ENCODE measurements at places on chromosomes 12 and 14.

- DNase-seq = no peak
These were observed 584.2 kb downstream of the DIO2 start for GRCh38 chr14:79627058-79627457.

DNA sequence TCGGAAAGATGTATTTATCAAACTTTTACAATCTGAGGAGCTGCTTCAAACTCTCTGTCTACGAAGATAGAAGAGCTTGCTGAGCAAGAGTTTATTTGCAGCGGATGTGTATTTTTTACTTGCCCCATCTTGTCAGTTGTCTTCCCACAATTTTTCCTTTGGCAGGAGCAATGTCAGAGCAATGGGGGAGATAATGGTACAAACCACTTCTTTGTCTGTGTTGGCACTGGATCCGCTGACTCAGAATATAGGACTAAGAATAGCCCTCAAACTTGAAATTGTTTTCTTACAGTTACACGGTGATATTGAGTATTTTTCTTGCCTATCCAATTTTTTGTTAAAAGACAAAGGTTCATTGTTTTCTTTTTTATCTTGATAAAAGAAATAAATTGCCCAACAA lies 27.6 kb downstream of the HELB start:
- DNase-seq = no peak

- DNase-seq = no peak
These were observed 78.2 kb downstream of the PHLDA1 start for GRCh38 chr12:75953312-75953906.

DNA sequence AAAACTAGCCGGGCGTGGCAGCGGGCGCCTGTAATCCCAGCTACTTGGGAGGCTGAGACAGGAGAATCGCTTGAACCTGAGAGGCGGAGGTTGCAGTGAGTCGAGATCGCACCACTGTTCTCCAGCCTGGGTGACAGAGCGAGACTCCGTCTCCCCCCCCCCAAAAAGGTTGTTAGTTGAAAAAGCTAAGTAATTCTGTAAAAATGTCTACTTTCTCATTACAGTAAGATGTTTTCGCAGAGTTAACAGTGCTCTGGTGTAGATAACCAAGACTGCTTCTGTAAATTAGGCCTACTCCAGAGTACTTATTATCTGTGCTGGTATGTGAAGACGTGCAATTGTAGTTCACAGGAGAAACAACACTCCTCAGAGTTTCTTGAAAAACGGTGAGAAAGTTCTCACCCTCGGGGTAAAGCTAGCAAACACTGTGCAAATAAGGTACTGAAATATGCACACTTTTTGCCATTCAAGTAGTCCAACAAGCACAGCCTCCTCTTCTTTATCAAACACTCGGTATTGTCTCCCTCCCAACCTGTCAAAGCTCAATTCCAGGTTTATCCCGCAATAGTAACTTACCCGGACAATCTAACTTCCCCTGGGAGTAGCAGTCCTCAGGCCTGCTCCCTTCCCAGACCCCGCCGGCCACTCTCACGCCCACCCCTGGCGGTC lies 974 bp downstream of the BTBD7 start:
- DNase-seq = no peak

DNA sequence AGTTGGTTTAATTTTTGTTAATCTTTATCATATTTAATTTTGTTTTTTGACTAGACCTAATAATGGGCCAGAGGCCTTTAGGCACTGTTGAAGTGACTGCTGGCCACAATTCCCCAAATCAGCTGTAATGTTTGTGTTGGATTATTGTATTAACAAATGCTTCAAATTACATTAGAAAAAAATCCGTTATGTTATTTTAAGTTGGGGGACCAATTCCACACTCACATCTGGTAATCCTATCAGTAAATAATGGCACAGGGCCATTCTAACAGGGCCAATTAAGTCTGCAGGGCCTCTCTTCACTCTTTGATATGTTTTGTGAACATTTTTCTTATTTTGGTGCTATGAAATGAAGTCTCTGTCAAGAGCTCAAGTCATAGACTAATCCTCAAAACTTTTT lies 39.6 kb downstream of the CHST11 start:
- DNase-seq = no peak

DNA sequence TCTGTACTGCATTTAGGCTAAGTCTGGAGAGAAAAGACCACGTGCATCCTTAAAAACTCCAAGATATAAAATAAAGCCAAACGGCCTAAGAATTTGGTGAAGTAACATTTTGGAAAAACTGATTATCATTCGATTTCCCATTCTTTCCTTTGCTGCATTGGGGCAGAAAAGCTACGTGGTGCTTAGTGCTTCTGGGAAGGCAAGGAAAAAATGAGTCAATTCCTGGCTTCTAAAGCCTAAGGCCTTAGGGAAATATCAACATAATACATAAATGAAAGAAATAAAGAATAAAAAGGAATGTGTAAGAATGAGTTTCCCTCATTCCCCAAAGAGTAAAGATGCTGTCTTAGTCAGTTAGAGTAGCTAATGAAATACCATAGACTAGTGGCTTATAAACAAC lies 520.5 kb downstream of the GLT1D1 start:
- no peak for DNase-seq

DNA sequence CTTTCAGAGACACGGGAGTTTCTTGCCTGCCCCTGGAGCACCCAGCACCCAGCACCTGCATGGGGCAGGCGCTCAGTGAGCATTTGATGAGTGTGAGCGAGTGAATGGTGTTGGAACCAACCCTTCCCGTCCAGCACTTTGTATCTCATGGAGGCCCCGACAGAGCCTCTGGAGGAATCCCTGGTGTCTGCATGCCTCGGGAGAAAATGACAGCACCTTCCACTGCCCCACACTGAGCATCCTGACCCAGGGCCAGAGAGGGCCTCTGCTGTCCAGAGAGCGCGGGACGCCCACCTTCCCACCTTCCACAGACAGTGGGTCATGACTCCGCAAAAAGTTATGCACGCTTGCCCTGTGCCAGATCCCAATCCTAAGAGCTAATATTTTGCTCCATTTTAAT lies 103.0 kb upstream of the BCL11B start:
- DNase-seq = no peak

GRCh38 chr12:32475724-32476123 lies 76.4 kb downstream of the FGD4 start:
- no peak for DNase-seq

GRCh38 chr12:13587721-13588390 lies 391.3 kb downstream of the EMP1 start:
- DNase-seq = no peak

DNA sequence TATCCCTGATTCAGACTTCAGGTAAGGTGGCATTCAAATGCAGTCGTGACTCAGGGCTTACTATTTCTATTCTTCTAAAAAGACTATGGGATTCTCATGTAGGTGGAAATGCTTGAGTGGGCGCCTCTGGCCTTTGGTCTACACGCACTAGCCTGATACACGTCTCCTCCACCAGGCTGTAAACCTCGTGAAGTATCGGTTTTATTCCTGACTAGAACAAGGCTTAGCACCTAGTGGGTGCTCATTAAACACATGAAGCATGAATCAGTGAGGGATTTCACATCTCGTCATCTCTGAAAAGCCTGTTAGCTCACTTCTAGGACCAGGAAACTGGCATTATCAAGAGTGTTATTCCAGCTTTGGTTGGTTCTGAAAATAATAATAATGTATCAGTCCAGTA lies 17.7 kb upstream of the HNF1A start:
- DNase-seq = no peak

DNA sequence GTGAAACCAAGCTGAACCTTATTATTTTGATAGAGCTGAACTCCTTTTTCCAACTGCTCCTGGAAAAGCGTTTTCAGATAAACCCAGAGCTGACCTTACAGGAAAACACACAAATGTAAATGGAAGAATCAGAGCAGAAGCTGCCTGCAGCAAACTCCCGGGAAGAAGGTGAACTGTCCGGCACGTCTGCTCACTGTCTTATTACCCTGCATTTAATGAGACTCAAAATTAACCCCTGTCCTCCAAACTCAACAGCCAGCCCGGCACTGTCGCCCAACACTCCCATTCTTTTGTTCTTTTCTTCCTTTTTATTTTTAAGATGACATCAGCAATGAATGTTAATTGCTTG lies 1046.9 kb upstream of the FLRT2 start:
- no peak for DNase-seq

GRCh38 chr12:52171950-52172512 lies 19.8 kb downstream of the KRT80 start:
- no peak for DNase-seq

GRCh38 chr12:66071549-66071948 lies 59.0 kb downstream of the LLPH start:
- DNase-seq = no peak

- no peak for DNase-seq
These were observed 49.7 kb downstream of the FRS2 start for GRCh38 chr12:69519871-69520270.

Measured in left forelimb (tissue), 1 donor.